H1 (cell line): ENCODE measurements at places on chromosomes 7 and 10. TPM values are rescaled to one million over a fixed set of nuclear protein-coding genes. Genes with fewer than 3 reads are reported as not detected.

GRCh38 chr7:153381275-153382040 lies 621.9 kb downstream of the ACTR3B start:
- DNase-seq: peak; percentile 25

Gene CDNF
- 0.32 and 0.36 TPM in 2 replicates for total RNA-seq

GRCh38 chr10:54909165-54909564 lies 108.1 kb upstream of the PCDH15 start:
- no peak for DNase-seq

DNA sequence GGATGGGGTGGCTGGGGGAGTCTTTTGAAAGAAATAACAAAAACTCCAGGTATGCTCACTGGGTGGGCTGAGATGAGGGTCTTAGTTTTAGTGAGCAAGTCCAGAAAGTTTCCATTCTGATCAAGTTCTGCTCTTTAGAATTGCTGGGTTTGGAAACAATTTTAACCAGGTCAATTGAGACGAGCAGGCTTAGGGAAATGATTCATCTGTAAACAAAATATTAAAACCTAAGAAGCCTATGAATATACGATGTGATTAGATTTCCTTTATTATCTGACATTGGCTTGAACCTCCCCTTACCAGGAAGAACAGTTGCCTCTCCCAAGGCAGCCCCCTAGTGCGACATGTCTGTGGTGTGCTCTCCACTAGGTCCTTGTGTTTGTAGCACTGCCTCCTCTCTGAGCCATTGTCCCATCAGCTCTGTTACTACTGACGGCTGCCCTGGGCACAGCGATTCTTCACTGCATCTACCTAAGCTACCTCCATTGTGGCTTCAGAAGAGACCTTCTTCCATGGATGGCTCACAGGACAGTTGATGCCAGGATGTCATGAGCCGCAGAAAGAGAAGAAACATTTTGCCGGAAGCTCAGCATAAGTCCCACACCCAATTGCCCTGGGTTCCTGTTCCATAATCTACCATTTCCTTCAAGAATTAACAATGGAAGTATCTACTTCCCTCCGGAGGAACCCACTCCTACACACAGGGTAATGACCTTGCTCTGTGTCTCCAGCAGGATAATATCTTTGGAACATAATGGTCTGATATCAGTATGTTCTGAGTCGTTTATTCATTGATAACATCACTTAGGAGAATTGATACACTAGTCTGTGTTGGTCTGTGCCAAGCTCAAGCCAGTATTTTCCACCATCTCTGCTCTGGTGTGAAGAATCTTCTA lies 95.1 kb upstream of the ITGB1 start:
- no peak for DNase-seq

Gene ASB4
- total RNA-seq: not detected in 2 replicates

GRCh38 chr7:135801045-135801693 lies 52.6 kb upstream of the FAM180A start:
- DNase-seq: peak; percentile 49

DNA sequence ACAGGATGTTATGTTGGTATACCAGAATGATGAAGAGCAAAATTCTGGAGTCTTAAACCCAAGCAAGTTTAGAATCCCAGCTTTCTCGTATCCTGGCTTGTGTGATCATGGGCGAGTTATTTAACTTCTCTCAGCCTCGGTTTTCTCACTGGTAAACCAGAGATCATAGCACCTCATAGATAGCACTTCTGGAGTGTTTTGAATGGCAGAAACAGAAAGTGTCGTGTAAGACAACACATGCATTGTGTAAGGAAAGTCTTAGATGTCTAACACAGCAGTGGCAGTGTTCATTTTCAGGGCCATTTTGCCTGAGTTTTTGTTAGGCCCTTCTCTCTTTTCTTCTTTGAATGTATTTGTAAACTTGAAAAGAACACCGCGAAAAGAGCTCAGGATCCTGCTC lies 465.1 kb downstream of the AUTS2 start:
- no peak for DNase-seq

DNA sequence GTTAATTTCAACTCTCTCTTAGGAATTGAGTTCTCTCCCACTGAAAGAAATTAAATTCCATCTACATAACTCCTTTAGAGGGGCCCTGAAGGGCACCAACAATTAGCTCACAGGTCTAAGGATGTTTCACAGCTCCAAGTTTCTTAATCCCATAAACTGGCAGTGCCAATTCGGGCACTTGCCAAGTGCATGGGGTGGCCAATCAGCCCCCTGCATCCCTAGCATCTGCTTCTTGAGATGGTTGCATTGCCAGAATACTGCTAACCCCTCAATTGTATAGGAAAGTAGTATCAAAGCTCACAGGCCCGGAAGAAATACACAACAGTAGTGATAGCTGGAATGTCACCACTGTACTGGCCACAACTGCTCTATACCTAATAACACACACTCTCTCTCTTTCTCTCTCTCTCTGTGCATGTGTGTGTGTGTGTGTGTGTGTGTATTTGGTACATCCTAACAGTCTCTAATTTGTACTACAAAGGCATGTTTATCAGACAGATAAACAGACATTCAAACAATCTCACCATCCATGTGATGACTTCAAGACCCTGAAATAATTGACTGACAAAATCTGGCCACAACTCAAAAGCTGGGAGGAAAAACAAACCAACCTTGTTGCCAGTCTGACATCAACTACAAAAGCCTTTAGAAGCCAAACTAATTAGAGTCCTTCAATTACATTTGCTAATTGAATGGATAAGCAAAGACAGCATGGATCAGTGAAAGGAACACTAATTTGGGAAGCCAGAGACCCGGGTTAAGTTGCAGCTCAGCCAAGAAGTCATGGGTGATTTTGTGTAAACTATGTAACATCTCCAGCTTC lies 27.8 kb downstream of the HIBADH start:
- DNase-seq: no peak

DNA sequence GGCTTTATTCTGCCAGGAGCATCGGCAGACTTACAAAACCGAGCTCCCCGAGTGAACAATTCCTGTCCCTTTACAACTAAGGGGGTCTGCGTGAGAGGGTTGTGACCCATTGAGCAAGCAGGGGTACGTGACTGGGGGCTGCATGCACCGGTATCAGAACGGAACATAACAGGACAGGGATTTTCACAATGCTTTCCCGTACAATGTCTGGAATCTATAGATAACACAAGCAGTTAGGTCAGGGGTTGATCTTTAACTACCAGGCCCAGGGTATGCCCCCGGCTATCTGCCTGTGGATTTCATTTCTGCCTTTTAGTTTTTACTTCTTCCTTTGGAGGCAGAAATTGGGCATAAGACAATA lies 38.1 kb upstream of the GSDME start:
- no peak for DNase-seq

Gene ASIC3
- 1.4 and 1.9 TPM in 2 replicates for total RNA-seq

Gene CNNM2
- total RNA-seq: 20.3 and 23.6 TPM in 2 replicates

Gene TMEM229A
- total RNA-seq: 0.54 and 0.75 TPM in 2 replicates

GRCh38 chr10:11192304-11193000 lies 174.8 kb downstream of the CELF2 start:
- DNase-seq: no peak

GRCh38 chr7:126940723-126941307 lies 311.9 kb downstream of the GRM8 start:
- no peak for DNase-seq

DNA sequence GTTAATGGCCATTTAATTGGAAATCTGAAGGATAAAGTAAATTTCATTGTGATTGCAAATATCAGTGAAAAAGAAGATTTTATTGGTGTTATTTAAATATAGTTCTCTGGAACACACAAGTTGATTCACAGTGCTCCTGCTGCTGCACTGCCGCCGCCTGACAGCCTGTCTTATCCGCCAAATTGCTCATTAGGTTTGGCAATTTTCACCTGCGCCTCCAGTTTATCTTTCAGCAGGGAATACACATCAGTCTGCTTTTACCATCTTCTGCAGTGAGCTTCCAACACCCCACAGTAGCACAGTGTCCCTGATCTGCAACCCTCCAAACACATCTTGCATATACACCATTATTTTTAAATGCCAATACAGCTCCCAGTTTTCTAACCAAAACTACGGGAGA lies 308.3 kb downstream of the PARD3 start:
- no peak for DNase-seq

Gene ICA1
- total RNA-seq: 36.9 and 37.1 TPM in 2 replicates

Gene C10orf105
- 0.48 and 0.73 TPM in 2 replicates for total RNA-seq

Gene PPRC1
- total RNA-seq: 86.2 and 88.4 TPM in 2 replicates

GRCh38 chr10:111545861-111546605 lies 469.2 kb downstream of the ADRA2A start:
- DNase-seq: no peak

DNA sequence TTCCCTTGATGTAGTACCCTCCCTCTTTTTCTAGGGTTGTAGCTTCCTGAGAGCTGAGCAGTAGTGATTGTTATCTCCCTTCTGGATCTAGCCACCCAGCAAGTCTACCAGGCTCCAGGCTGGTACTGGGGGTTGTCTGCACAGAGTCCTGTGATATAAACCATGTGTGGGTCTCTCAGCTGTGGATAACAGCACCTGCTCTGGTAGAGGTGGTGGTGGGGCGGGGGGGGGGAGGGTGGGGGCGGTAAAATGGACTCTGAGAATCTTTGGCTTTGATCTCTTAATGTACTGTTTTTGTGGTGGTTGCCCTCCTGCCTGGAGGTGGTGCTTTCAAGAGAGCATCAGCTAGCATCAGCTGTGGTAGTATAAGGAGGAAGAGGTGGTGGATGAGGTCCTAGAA lies 302.0 kb upstream of the CHRM2 start:
- DNase-seq: no peak

GRCh38 chr7:28955356-28955717 lies 2.8 kb downstream of the TRIL start:
- no peak for DNase-seq
